Stimulated activated CD8-positive, alpha-beta memory T cell treated with anti-CD3 and anti-CD28 coated beads, Interleukin-15, amount 100 ng/mL, for 24 hours (primary cell): ENCODE measurements at places on chromosomes 6 and 20.

DNA sequence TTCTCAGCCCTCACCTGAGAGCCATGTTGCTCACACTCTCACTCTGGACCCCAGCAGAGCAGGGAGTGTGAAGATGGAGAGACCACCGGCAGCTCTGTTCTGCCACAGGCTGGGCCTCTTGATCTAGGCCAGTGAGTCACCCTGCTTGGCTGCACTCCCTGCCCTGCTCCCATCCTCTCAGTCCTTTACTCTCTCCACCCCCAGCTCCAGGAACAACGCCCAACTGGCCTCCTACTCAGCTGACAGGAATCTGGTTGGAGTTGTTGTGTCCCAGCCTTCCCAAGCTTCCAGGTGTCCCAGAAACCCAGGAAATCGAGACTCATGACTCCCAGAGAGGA is at the start of gene PSORS1C1:
Gene PSORS1C1, plus strand, starts transcription at position 260 of the 338 bp plus-strand sequence. CDS start 14,833 bp downstream, outside the sequence.
- DNase-seq, result no peak

DNA sequence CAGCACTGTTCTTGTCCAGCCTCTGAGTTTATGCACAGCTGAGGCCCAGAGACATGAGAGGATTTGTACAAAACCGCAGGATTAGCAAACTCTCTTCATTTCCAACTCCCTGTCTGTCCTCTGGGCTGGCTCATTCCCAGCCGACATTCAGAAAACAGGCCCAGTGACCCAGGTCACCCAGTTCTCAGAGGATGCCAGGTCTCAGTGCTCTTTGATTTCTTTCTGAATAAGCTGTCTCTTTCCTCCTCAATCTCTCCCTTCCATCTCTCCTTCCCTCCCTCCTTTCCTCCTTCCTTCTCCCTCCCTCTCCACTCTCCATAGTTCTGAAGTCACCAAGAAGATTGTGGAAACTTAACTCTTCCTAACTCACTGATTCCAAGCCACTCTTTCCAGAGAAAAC is 372.7 kb upstream of the SULF2 start:
- no peak for DNase-seq

DNA sequence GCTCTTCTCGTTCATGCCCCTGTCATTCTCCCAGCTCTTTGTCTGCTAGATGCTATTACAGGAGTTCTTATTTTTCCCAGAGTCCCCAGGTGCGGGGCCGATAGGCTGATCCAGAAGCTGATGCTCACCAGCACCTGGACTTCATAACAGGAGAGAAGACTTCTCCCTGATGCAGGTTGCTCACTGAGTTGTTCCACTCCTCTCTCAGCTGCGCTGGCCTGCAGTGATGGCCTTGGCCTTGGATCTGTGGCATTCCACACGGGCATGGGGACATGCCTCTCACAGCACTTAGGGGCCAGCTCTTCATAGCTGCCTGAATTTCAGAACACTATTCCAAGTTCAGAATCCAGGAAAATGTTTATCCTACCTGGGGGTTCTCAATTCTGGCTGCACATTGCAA is 7.1 kb upstream of the TXNDC5 start:
- no peak for DNase-seq

DNA sequence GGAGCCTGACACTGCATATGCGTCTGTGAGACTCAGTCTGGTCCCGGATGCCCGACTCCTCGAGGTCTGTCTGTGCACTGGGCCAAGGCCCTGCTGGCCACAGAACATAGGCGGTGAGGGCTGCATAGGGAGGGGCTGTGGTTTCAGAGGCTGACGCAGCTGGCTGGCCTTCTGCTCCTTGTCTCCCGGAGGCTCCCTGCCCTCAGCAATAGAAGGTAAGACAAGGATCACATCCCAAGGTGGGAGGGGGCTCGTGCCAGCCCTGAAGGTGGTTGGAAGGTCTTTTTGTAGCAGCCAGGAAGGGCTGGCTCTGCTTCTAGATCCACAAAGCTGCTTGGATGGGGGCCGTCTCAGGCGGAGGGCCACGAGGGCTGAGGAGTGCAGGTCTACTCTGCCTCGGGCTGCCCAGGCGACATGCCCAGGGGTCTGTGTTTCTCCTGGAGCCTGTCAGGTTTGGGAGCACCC is 239.8 kb upstream of the SULF2 start:
- DNase-seq, result no peak

- no peak for DNase-seq
Measured at GRCh38 chr20:59400708-59401107, 100.3 kb downstream of the EDN3 start.

DNA sequence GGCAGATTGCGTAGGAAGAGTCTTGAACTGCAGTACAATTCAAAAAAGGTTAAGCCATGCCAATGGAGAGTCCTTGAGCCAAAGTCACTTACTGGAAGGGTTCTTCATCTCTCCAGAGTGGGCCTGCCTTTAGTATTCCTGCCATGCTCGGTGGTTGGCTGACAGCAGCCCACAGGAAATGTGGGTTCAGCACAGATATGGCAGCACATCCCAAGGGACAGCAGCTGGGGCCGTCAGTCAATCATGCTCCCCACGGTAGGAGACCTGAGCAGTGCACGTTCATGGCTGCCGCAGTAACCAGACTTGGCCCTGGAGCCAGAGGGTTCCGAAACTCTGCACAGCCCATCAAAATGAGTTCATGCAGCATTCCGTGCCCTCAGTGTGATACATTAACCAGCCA is 63.6 kb upstream of the SIRPA start:
- no peak for DNase-seq

DNA sequence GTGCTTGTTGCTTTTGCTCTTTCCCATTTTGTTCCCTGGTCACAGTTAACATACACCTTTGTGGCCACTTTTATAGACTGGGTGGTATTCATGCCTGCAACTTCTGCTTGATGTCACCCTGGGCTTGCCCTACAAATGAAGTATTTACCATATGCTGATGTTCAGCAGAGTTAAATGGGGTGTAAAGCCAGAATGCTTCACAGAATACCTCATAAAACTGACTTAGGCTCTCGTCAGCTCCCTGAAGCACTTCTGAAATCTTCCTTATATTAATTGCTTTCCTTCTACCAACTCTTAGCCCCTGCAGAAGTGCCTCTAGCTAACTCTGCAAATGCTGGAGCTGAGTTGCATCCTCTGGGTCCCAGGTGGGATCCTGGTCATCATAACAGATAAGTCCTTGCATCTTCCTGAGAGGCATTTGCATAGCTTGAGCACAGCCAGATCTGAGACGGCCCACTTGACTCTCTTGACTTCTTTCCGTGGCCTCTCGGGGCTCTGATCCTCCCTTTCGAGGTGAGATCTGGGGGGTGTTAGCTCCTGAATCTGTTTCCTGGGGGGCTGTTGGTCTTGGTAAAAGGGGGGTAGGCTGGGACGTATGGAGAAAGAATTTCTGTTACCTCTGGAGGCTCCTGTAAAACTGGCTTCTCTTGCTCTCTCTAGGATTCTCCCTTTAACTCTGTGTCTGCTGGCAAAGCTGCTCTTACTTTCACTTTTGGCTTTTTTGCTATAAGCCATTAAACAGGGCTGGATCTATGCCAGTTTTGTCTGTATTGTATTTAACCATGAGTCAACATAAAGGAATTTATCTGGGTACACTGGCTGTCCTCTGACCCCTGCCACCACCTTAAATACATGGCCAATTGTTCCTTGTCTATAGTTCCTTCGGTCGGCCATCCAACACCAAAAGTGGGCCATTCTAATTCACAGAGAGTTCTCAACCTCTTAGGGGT is 223.0 kb upstream of the SYNCRIP start:
- no peak for DNase-seq

- DNase-seq, result no peak
Measured at GRCh38 chr6:160804639-160805038, 102.6 kb downstream of the PLG start.

DNA sequence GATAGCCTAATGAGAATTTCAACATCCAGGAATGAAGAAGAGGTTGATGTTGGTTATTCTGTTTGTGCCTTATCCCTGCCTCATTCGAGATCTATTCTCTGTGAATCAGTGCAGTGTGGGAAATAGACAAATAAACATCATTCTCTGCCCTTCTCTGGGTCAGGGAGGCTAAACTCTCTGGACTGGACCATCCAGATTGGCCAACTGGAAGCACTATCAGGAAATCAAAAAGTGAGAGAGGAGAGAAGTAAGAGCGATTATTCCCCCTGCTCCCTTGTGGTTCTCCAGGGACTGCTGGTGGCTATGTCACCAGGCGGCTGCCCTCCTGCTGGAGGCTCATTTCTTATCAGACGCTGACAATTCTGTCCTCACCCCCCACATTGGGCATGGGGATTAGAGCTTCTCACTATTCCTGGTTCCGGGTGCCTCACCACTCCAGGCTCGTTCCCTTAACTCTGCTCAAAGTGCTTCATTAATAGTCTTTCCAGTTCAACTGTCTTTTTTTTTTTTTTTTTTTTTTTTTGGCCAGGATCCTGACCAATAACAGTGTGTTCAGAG is 201.7 kb upstream of the RREB1 start:
- DNase-seq, result no peak

DNA sequence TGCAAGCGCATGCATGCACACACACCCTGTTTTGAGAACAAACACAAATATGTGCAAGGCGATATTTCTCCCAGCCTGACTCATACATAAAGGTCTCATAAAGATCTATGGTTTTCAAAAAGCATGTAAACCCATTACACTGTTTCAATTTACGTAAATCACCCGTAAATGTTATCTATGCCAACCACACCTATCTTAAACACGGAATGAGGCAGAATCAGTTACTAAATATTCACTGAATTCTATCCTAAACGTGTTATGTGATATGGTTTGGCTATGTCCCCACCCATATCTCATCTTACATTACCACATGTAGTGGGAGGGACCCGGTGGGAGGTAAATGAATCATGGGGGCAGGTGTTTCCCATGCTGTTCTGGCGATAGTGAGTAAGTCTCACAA is 621.6 kb downstream of the KIF16B start:
- DNase-seq, result no peak

GRCh38 chr6:151962246-151962846 is 154.9 kb downstream of the ESR1 start:
- no peak for DNase-seq

GRCh38 chr6:53547166-53547810 is 2.4 kb upstream of the GCLC start:
- DNase-seq, result no peak

DNA sequence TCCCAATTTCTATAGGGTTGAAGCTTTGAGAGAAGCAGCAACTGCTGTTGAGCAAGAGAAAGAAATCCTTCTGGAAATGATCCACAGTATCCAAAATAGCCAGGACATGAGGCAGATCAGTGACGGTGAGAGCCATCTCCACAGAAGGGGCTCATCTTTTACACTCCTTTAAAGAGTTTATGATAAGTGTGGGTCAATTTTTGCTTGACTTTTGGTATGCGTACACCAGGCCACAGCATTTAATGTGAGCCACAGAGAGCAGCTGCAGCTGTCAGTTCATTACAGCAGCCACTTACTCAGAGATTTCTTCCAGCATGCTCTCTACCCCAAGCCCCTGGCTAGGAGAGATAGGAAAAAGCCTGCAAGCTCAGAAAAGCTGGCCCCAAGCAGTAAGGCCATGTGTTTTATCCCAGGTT is 9.9 kb downstream of the BAG2 start:
- no peak for DNase-seq

GRCh38 chr6:80197474-80197873 is 91.0 kb downstream of the BCKDHB start:
- DNase-seq, result no peak

DNA sequence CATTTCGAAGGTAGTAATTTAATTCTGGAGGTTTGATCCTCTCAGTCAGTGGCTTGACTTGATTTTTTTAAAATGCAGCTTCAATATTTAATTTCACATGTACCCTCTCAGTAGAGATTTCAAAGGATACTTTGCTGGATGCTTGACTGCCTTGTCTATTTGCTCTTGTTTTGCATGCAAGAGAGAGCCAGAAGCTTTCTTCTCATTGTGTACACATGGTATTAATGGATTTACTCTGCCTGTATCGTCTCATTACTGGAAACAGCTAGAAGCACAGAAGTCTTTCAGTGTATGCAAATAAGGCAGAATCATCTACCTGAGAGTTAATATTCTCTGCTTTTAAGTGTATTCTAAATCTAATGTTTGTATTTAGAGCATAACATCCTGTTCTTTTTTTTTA is 84.3 kb upstream of the FOXO3 start:
- no peak for DNase-seq

DNA sequence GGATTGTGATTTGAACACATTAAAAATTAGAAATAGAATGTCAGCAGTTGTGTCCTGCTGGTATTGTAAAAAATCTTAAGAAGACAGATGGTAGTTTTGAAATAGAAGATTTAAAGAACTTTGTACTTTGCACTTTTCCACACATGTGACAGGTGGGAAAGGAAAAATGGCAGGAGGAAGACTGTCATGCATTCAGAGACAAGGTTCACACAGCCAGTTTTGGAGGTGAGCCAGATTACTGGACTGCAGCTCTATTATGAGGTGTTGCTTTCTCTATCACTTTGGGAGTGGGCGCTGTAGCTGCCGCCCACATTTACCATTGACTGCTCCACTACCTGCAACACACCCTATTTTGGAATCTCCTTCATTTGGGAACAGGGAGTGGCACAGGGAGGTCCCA is 12.1 kb upstream of the NDUFAF4 start:
- DNase-seq, result no peak

GRCh38 chr6:82362878-82363427 is 664 bp upstream of the TPBG start:
- no peak for DNase-seq

GRCh38 chr6:119446115-119446554 is 96.6 kb upstream of the MAN1A1 start:
- DNase-seq, result no peak

GRCh38 chr6:3208775-3209113 is 18.7 kb downstream of the TUBB2B start:
- DNase-seq, result no peak

- no peak for DNase-seq
Measured at GRCh38 chr6:46221222-46221793, 50.5 kb upstream of the ENPP5 start.

GRCh38 chr20:59698598-59698997 is 94.3 kb downstream of the PHACTR3 start:
- DNase-seq, result no peak

GRCh38 chr6:33318426-33319073 is 1.0 kb upstream of the ZBTB22 start:
- DNase-seq, result no peak

GRCh38 chr20:40866056-40866455 is 162.6 kb upstream of the TOP1 start:
- no peak for DNase-seq

DNA sequence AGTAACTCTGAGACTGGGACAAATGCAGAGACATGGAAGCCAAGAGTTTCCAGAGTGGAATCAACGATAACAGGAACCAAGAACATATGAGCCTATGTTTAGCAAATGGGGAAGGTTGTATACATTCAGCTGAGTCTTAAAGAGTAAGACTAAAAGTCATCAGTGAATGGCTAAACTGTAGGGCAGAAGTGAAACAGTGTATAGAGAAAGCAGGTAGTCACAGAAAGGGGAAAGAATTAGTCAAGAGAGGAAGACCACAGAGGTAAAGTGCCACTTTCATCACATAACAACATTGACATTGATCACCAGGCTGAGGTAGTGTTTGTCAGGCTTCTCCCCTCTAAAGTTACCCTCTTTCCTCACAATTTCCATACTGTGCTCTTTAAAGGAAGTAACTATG is 306.5 kb upstream of the SPTLC3 start:
- no peak for DNase-seq

GRCh38 chr20:38840053-38840893 is 34.8 kb downstream of the PPP1R16B start:
- DNase-seq, result no peak
